AG04449 (cell line): ENCODE measurements at places on chromosomes 1 and 21.

DNA sequence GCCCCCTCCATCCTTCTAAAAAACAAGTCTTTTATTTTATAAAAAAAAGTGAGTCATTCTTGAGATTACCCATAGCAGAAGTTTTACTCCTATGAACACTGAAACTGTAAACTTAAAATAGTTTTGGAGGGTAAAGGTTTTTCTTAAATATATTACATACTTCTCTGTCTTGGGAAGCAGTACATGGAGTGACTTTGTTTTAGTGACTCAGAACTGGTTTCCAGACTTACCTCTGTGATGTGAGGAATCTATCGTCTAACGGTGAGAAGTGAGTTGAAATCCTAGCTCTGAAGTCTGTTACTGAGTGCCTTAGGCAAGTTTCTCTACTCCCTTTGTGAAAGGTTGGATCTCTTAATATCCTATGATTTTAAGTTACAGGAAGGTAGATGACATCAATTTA, 176.3 kb upstream of the POU3F1 start:
- peak; percentile 10 for DNase-seq

- no peak for DNase-seq
These were observed 62.3 kb downstream of the NID1 start for GRCh38 chr1:236002572-236002971.

DNA sequence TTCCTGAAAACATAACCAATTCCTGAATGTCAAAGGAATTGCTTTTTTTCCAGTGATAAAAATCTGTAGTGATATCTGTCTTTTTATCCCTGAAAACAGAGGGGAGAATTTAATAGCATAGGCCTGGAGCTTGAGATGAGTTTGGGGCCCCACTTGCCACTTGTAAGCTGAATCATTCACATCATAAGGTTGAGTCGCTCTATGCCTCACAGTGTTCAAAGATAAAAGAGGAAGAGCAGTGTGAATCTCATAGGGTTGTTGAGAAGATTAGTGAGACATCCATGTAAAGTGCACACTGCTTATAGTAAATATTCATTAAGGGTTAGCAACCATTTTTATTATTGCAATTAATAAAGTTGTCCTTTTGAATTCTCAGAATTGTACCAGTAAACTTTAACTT, 271.3 kb downstream of the DNM3 start:
- no peak for DNase-seq

DNA sequence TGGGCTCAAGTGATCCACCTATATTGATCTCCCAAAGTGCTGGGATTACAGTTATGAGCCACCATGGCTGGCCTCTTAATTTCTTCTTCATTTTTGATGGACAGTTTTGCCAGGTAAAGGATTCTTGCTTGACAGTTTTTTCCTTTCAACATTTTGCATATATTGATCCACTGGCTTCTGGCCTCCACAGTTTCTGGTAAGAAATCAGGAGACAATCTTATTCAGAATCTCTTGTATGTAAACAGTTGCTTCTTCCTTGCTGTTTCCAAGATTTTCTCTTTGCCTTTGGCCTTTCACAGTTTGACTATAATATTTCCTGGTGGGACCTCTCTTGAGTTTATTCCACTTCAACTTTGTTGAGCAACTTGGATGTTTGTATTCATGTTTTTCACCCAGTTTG, 20.1 kb upstream of the KLF18 start:
- no peak for DNase-seq

DNA sequence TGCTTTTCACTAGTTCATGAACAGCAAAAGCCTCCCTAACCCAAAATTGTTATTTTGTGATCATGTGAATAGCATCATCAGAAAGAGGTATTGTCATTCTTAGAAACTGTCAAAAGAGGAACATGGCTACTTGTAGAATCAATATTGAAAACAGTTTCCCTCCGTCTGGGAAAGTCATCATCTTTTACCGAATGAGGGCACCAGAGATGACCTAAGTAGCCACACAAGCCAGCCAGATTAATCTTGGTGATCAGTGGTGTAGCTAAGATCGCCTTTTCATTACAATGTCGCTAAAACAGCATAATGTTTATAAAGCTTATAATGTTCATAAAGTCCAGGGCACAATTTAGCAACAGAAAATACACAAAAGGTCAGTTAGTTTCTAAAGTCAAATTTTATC, 136.1 kb downstream of the SIPA1L2 start:
- no peak for DNase-seq

DNA sequence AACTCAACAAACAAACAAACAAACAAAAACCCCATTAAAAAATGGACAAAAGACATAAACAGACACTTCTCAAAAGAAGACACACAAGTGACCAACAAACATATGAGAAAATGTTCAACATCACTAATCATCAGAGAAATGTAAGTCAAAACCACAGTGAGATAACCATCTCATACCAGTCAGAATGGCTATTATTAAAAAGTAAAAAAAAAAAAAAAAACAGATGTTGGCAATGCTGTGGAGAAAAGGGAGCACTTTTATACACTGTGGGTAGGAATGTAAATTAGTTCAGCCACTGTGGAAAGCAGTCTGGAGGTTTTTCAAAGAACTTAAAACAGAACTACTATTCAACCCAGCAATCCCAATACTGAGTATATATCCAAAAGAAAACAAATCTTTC, 94.7 kb downstream of the PLPP3 start:
- DNase-seq: no peak

GRCh38 chr1:230068952-230069684, 2.1 kb downstream of the GALNT2 start:
- no peak for DNase-seq

- no peak for DNase-seq
These were observed 9.4 kb upstream of the BARHL2 start for GRCh38 chr1:90726425-90726985.

DNA sequence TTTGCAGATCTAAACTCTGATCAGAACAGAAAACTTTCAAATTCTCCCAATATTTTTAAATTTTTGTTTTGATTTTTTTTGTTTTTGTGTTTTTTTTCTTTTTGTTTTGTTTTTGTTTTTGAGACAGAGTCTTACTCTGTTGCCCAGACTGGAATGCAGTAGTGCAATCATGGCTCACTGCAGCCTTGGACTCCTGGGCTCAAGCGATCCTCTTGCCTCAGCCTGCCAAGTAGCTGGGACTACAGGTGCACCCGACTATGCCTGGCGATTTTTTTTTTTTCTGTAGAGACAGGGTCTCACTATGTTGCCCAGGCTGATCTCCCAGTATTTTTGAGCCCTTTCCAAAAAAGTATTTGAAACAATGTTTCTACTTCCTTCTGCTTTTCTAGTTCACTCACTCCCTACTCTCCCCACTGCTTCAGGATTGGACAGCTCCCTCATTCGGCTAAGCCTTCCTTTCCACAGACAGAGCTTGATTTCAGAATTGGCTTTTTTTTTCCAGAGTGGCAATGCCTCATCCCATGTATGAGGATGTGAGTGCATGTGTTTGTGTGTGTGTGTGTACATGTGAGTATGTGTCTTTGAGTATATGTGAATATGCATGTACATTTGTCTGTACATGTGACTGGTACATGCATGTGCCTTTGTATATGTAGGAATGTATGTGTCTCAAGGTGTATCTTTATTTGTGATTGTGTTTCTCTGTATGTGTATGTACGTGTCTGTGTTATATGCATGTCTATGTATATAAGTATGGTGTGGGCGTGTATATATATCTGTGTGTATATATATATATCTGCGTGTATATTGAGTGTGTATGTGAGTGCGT, 11.9 kb downstream of the LHX4 start:
- DNase-seq: no peak

DNA sequence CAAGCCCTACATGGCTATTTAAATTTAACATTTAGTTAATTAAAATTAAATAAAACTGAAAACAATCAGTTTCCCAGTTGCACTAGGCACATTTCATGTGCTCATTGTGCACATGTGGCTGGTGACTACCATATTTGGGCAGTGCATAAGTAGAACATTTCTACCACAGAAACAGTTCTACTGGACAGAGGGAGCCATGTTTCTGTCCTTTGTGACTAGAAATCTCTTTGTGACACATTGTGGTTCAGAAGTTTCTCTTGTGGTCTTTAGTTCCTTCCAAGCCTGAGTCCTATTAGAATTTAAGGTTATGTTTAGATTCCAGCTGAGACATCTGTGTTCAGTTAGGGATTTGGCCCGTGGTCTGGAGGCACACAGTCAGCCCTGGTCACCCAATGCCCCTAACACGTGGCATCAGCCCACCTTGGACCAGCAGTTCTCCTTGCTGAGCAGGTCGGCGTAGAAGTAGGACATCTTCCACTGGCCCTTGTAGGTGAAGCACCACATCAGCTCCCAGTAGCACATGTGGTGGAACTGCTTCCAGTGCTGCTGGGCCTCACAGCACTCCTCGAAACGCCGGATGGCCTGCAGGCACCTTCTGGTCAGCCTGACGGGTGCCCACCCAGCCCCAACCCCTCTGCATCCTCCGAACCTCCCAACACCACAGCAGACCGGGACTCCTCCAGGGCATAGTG, 29.1 kb downstream of the TTC39A start:
- no peak for DNase-seq

DNA sequence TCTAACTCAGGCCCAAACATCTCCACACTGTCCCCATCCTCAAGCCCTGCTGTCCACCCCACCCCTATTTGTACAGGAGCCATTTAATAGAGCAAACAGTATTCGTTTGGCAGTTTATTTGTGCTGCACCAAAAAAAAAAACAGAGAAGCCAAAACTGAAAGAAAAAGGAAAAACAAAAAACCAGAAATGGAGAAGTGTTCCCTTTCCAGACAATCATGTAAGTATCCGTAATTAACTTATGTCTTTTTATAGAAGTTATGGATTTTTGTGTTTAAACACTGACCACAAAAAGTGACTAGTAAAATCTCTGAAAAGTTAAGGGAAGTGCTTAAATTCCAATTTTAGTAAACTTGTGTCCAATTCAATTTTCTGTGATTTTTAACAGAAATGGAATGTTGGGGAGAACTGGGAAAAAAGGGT, 40.4 kb upstream of the ZBTB18 start:
- no peak for DNase-seq

DNA sequence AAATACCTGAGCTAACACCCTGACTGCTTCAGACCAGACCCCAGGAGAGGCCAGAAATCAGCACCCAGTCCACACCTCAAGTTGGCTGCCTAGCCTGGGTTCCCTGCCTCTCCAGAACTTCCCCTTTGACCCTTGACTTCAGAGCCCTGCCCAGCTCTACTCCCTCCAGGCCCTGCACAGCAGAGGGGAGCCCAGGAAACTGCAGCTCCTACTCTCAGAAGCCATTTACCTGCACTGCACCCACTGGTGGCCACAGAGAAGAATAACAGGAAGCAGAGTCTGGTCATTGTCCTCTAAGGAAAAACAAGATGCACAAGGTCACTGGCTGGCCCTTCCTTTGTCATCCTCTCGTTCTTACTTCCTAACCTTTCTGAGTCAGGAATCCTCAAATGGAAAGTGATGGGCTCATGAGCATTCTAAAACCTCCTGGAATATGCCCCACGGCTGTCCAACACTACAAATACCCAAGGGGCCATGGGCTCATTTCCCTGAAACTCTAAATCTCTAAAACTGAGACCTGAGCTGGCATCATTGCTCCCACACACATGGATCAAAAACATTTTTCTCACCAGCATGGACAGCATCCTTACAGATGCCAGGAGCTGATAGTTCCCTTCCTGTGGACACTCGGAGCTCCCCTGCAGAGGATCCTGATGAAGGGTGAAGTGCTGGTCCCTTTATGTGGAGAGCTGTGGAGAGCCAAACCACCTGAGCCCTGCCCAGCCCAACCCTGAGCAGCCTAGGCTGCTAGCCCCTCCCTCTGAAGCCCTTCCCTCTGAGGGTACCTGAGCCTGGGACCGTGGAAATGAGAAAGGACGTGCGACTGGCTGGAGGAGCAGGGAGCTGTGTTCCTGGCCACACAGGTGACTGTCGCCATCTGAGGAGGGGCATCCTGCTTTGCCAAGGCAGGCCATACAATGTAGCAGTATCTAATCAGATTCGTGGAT, at the start of gene ITLN2:
TSS of gene ITLN2 (minus strand) at position 652 of the 947 bp plus-strand sequence. CDS start at position 584, 68 bp downstream.
- no peak for DNase-seq

DNA sequence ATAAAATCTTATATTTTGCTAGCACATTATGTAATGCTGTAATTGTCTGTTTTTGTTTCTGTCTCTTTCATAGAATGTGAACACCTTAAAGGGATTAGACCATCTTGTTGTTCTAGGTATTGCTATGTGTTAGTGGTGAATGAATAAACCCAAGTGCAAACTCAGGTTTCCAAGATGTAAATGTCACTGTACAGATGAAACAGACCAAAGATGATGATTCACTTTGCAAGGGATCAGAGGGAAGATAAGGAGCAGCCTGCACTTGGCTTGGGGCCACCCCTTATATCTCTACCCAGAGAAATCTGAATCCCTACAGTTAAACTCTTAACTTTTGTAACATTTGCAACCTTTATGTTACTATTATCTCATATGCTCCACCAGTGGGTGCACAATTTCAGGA, 25.4 kb downstream of the UROD start:
- DNase-seq: no peak

DNA sequence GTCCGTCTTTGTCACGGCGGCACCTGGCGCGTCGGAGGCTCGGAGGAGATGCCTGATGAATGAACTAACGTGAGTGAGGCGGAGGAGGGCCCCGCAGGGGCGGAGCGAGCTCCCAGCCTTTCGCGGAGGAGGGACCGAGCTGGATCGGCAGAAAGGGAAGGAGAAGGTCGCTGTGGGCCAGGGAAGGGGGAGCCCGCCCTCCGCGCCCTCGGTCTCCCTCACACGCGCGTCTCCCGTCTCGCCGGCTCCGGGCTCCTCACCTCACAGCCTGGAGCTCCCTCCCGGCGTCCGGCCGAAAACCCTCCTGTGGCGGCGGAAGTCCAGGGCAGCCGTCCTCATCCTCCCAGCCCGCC, 519 bp downstream of the ZNF496 start:
- DNase-seq: no peak
